Fibroblast of mammary gland (primary cell): ENCODE measurements at places on chromosomes 5 and 9.

DNA sequence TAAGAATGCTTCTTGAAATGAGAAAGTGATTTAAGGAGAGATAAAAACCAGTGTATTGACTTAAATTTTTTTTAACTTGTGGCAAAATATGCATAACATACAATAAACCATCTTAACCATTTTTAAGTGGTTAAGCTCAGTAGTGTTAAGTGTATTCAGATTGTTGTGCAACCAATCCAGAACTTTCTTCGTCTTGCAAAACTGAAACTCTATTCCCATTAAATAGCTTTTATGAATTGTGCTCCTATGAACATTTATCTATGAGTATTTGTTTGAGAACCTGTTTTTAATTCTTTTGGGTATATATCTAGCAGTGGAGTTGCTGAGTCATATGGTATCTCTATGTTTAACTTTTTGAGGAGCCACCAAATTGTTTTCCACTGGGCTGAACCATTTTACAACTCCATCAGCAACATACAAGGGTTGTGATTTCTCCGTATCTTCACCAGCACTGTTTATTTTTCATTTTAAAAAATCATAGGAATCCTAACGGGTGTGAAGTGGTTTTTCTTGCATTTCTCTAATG, 76.6 kb upstream of the ACTBL2 start:
- DNase-seq = no peak

DNA sequence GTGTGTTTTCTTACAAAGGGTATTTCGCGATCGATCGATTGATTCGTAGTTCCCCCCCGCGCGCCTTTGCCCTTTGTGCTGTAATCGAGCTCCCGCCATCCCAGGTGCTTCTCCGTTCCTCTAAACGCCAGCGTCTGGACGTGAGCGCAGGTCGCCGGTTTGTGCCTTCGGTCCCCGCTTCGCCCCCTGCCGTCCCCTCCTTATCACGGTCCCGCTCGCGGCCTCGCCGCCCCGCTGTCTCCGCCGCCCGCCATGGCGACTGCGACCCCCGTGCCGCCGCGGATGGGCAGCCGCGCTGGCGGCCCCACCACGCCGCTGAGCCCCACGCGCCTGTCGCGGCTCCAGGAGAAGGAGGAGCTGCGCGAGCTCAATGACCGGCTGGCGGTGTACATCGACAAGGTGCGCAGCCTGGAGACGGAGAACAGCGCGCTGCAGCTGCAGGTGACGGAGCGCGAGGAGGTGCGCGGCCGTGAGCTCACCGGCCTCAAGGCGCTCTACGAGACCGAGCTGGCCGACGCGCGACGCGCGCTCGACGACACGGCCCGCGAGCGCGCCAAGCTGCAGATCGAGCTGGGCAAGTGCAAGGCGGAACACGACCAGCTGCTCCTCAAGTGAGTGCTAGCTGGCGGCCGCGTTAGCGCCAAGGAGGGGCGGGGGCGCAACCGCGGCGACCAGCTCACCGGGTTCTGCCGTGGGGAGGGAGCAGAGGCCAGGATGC, 480 bp downstream of the LMNB1 start:
- peak; percentile 53 for DNase-seq

DNA sequence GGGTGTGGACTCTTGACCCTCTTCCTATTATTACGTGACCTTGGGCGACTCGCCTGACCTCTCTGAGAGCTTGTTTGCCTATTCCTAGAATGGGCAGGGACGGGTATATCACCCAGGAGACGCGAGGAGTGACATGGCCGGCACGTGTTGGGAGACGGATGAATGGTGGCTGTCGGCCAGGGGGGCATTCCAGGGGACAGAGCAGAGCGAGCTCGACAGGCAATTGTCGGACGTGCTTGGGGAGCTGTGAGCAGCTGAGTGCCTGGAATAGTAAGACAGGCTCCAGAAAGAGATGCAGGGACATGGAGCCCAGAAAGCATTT, 29.3 kb upstream of the UNC5A start:
- no peak for DNase-seq

DNA sequence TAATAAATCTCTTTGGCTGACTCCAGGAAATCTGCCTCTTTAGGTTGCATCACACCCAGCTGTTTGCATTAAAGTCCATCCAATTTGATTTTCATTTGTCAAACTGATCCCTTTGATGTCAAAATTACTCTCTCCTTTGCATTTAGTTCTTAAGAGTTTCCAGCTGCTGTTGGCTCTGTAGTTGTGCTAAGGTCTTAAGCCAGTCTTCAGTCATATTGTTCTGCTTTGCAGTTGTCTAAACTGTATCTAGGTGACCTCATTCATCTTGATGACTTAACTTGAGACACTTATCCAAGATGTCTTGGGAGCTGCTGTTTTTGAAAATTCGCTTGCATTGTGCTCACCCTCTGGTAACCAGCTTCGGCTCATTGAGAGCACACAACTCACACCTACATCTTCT, 386.9 kb upstream of the TLE4 start:
- peak; percentile 3 for DNase-seq

- no peak for DNase-seq
Measured at GRCh38 chr5:95924720-95925377, 36.8 kb downstream of the ELL2 start.
